NCI-H1092 treated with DMSO at 0.1 percent for 48 hours (cell line): ENCODE measurements at places on chromosomes 1 and 21.
A peak's percentile ranks its signal among the peaks of the same experiment; 100 is the strongest.

- DNase-seq, result peak; percentile 83
Measured at GRCh38 chr1:90721210-90722194, 4.4 kb upstream of the BARHL2 start.

DNA sequence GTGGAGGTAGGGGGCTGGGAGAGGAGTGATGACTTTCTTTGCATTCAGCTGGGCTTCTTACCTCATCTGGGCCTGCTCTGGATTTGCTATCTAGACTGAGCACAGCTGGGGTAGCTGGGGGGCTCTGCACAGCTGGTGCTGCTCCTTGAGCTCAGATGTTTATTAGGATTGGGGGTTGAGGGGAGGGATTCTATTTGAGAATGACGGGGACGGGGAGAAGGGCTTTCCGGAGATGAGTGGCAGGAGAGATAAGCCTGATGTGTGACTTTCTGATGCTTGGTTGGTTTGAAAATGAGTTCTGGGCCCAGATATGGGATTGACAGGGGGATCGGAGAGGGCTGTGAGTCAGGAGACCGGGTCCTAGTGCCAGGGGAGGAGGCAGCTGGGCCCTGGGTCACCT lies 146.1 kb upstream of the CSF3R start:
- no peak for DNase-seq

- no peak for DNase-seq
Measured at GRCh38 chr1:158076441-158076840, 83.0 kb downstream of the KIRREL1 start.

- no peak for DNase-seq
Measured at GRCh38 chr1:25469177-25469576, 38.5 kb downstream of the MACO1 start.

DNA sequence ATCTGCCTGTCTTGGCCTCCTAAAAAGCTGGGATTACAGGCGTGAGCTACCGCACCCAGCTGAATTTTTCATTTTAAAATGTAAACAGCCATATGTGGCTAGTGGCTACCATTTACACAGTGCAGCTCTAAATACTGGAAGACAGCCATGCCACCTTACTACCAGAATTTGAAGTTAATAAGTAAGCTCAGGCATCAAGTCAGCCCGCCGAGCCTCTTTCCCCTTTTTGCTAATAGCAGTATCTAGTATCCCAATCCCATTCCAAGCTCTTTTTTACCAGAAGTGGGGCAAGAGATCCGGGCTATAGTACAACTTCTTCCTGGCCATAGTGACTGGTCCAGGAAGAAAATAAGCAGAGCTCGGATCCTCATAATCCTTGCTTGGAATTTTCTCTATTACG lies 15.1 kb downstream of the TAF13 start:
- no peak for DNase-seq

GRCh38 chr1:2836333-2836970 lies 35.0 kb upstream of the TTC34 start:
- DNase-seq, result no peak

- no peak for DNase-seq
Measured at GRCh38 chr21:37231249-37231645, 35.9 kb downstream of the VPS26C start.

- DNase-seq, result no peak
Measured at GRCh38 chr1:26618561-26618960, 77.3 kb upstream of the ARID1A start.

DNA sequence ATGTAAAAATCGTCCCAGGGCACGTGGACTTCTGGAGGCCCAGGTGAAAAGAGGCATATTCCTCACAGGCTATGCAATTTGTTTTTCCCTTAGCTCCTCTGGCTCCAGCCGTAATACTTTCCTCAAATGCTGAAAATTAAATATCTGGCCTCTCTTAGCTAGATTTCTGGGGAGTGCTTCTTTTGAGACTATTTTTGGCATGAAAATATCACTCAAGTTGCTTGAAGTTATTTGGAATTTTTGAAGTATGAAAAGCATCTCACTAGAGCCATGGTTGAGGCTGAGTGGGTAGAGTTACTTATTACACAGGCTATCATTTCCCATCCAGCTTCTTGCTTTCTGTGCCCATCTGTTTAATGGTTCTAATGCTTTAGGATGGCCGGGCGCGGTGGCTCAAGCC lies 59.7 kb downstream of the MYOM3 start:
- DNase-seq, result no peak

GRCh38 chr1:202085682-202086373 lies 36.9 kb upstream of the GPR37L1 start:
- peak; percentile 65 for DNase-seq

DNA sequence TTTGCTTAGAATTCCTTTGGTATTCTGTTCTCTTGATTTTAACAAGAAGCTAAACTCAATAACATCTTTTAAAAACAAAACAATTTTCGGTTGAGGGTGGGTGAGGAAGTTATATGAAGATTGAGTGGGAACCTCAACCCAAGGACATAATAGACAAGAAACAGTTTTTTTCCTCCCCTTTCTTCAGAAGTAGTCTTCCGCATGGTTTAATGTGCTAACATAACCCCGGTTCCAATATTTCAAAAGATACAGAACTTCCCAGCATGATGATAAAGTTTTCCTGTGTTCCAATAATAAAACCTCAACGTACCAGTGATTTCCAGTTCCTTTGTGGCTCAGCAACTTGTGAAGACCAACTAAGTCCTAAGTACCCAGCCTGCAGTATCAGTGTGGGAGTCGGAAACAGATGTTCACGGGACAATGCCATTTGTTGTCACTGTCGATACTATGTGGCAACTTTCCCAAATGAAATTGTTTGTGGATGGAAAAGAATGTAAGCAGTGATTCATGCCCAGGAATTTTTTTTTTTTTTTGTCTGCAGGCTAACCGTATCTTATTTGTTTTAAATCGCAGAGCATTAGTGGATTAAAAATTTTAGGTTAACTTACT lies 48.5 kb downstream of the NR5A2 start:
- no peak for DNase-seq

DNA sequence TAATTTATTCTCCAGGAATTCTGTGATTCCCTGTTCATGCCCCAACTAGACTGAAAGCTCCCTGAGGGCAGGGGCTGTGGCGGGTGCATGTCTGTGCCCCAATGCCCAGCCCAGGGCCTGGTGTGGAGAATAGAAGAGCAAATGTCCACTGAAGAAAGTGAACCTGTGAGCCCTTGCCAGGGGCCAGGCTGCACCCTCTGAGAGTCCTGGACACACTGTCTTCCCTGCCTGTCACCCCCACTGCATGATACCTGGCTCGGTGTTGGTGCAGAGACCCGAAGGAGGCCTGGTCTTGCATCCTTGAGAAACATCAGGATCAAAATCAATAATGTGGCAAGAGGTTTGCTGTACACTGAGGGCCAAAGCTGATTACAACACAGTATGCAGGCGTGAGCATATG lies 69.8 kb upstream of the RUNX3 start:
- no peak for DNase-seq

- DNase-seq, result peak; percentile 66
Measured at GRCh38 chr1:207051191-207051943, at the start of gene YOD1. Gene YOD1, minus strand, starts transcription at chr1:207051208. Its CDS starts 178 bp downstream, at chr1:207051030.

DNA sequence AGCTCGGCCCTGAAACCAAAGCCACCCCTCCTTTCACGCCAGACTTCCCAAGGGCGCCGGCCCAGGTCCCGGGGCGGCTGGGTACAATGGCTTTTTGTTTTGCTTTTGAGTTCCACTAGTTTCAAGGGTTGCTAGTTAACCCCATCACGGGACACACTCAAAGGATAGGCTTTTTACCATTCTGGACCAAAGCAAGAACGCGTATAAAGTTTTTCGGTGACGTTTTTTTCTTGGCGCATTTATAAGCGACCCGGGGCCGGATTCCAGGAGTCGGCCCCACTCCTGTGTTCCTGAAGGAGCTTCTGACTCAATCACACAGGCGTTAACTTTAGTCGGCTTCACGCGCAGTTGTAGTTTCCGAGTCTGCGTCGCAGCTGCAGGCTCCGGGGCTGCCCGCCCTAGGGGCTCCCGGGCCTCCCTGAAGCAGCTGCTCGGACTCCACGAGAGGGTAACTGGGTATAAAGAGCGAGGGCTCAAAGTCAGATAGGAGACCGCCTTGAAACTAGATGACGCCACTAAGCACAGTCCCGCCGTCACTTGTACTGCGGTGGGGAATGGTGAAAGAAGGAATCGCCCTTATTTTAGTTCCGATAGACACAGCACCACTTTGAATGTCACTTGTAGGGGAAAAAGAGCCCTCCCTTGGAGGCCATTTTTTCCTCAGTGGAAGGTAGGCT lies 707 bp upstream of the KLHL21 start:
- DNase-seq, result no peak
